ENCODE measurements at places on chromosomes 3 and 15.

DNA sequence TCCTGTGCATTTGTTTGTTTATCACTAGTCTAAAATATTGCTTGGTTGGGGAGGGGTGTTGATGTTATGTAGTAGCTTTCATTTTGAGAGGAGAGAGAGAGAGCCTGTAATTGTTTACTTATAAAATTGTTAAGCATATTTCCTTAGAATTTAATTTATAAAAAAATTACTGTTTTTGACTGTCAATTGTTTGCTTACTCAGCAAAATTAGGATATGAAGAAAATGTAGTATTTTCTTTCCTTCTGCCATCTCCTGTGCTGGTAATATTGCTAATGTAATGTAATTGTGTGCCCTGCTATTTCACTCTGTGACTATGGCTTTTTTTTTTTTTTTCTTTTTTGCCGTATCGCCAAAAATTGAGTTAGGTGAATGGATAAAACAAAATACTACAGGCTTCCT is 3.5 kb downstream of the U2SURP start:
- no peak for DNase-seq

- no peak for DNase-seq
These were observed 60.8 kb upstream of the GOLIM4 start for GRCh38 chr3:168156479-168156878.

GRCh38 chr3:129425213-129425612 is 3.2 kb downstream of the EFCAB12 start:
- DNase-seq, result no peak

- no peak for DNase-seq
These were observed 141.3 kb upstream of the PDZRN3 start for GRCh38 chr3:73765878-73766545.

GRCh38 chr15:41950127-41950483 is 22.3 kb downstream of the EHD4 start:
- DNase-seq, result no peak

GRCh38 chr15:28116521-28117431 is 17.7 kb upstream of the OCA2 start:
- DNase-seq, result no peak

- DNase-seq, result no peak
These were observed 238.0 kb downstream of the PLCL2 start for GRCh38 chr3:17122758-17123157.

- no peak for DNase-seq
These were observed 24.3 kb downstream of the CD200R1L start for GRCh38 chr3:112822064-112823055.

- no peak for DNase-seq
These were observed 254.1 kb upstream of the ZNF717 start for GRCh38 chr3:76039431-76039830.

GRCh38 chr15:95875121-95875643 is 455.3 kb upstream of the NR2F2 start:
- no peak for DNase-seq

DNA sequence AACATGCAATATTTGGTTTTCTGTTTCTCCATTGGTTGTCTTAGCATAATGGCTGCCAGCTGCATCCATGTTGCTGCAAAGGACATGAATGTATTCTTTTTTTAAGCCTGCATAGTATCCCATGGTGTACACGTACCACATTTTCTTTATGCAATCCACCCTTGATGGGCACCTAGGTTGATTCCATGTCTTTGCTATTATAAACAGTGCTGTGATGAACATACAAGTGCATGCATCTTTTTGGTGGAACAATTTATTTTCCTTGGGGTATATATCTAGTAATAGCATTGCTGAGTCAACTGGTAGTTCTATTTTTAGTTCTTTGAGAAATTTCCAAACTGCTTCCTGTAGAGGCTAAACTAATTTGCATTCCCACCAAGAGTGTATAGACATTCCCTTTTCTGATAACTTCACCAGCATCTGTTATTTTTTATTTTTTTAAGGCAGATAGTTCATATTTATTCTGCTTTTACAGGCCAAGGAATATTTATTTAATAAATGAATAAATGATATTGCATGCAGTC is 62.4 kb upstream of the NPHP3 start:
- no peak for DNase-seq

DNA sequence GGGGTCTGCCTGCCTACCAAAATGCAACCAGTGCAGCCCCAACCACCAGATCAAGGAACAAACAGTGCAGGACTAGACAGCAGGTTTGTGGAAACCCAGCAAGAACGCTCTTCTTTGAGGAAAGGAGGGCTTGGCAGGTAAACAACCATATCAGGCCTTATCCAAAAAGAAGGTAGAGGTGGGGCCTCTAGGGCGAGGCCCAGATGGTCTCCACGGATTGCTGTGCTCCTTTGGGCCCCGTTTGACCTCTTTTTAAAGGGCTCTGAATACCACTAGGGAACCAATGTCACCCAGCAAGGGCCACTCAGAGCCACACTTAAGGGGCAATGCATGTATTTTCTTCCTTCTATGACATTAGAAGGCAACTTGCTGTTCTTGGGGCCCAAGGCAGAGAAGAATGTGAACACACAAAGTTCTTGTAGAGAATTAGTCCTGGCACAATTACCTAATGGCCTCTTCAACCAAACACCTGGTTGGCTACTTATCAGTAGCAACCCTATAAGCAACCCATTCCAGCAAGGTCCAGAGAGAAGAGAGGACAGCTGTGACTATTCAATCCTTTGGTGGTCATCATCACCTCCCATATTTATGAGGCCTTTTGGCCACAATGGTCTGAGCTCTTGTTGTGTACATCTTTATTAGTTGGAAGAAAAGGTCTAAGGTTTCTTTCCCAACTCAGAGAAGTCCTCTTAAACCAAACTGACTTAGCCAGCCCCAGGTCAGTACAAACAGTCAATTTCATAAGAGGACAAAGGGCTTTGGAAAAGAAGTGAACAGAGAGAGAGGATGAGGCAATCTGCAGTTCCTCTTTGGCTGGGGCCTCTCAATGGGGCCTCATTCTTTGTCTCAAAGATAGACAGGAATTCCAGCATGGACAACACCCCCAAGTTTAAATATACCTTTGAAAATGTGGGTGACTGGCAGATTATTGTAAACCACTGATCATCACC is 36.0 kb downstream of the FOXP1 start:
- no peak for DNase-seq

GRCh38 chr15:42118650-42119445 is 24.5 kb upstream of the PLA2G4D start:
- no peak for DNase-seq

GRCh38 chr3:62246985-62247384 is 126.4 kb downstream of the FEZF2 start:
- DNase-seq, result no peak

- DNase-seq, result no peak
These were observed 113.1 kb downstream of the ZNF621 start for GRCh38 chr3:40637906-40638305.

- no peak for DNase-seq
These were observed 76.1 kb downstream of the FRMD4B start for GRCh38 chr3:69309814-69310213.

DNA sequence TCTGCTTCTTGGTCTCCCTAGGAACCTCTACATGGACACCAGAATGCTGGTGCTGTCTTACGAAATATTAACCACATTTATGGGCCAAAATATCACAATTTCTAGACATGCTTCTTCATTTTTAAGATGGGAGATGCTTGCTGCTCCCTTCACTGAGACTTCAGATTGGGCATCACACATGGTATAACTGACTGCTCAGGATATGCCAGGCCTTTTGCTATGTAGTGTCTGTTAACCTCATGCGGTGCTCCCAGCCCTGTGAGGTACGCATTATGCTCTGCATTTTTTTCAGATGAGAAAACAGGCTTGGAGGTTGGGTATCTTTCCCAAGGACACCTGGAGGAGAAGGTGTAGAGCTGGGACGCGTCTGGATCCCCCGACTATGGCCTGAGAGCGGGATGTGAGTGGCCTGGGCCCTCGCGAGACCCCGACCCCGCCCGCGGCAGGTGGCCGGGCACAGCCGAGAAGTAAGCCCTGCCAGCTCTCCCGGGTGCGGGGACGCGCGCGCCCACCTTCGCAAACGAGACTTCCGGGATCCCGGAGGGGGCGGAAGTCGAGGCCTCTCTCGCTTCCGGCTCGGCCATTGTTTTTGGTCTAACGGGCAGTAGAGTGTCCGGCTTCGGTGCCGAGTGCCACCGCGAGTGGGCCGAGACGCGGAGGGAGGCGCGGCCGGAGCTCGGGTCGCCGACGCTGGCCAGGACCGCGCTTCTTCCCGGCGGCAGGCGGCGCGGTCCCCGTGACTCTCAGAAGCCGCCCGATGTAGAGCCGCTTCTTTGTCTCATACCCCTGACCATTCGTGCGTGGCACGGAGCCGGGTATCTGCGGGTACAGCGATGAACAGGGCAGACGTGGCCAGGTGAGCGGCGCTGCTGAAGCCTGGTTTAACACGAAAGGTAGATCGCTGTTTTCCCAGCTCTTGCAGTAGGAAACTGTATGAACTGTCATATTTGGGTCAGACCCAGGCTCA is at the start of gene ZKSCAN7:
Gene ZKSCAN7 (plus strand): TSS at position 568 of the 967 bp plus-strand sequence. CDS start 1,855 bp downstream, outside the sequence.
- peak; percentile 18 for DNase-seq

DNA sequence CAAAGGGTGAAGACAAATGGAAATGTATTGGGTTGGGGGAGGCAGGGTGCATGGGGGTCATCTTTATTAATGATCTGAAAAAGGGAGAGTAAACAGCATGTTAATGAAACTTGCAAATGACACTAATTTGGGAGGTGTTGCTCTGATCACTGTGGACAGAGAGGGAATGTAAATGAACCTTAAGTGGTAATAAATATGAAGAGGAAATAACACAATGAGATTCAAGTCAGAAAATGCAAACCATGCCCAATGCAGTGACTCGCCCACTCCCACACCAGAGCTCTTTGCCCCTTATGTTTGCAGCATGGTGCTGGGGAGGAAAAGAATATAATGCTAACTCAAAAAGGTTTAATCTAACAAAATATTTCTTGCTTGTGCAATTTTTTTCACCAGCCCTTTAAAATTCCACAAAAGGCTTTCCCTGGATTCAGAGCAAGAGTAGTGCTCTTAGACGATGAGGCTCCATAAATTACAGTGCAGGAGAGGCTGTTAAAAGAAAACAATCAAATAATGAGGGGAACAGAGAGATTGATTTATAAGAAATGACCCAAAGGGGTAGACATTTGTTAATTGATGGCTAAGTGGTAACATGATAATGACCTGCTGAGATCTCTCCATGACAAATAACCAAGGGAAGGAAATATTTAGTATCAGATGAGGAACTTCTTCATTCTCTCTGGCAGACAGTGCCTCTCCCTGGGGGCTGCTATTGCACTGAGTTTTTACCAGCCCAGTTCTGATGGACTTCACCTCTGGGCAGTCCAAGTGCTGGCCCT is 210.0 kb upstream of the PPP2R3A start:
- no peak for DNase-seq

DNA sequence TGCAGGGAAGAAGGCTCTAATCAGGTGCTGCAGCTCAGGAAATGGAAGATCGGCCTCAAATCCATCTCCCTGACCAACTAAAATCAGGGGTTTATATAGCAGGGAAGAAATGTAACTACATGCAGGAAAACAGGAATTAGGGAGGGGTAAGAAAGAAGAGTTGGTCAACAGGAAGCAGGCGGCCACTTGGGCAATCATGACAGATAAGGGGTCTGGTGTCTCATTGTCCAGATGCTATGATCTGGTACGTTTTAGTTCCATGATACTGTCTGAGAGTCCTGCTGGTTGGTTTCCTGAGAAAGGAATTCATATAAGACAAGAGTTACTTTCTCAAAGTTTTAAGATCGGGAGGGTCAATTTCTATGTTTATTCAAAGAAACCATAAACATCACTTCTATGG is 24.2 kb downstream of the KATNBL1 start:
- no peak for DNase-seq

- no peak for DNase-seq
These were observed 1225.1 kb downstream of the OTOL1 start for GRCh38 chr3:162721736-162722135.

DNA sequence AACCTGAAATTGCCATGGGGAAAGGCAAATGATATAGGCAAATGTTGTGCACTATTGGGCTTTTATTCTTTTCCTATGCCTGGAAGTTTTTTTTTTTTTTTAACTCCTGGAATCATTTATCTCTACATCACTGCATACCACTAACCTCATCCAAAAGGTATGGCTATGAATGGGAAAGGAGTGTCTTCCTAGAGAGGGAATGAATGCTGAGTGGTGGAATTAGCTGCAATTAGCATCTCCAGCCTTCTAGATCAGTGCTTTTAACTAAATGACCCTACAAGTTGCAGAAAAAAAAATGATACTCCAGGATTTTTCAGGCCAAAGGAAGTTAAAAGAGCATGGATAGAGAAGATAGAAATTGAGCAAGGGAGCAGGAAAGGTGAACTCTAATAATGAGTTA is 429.8 kb upstream of the PDZRN3 start:
- no peak for DNase-seq

GRCh38 chr15:41241221-41241964 is 10.3 kb downstream of the CHP1 start:
- no peak for DNase-seq

GRCh38 chr15:80747317-80748053 is 31.7 kb upstream of the CEMIP start:
- DNase-seq, result no peak

DNA sequence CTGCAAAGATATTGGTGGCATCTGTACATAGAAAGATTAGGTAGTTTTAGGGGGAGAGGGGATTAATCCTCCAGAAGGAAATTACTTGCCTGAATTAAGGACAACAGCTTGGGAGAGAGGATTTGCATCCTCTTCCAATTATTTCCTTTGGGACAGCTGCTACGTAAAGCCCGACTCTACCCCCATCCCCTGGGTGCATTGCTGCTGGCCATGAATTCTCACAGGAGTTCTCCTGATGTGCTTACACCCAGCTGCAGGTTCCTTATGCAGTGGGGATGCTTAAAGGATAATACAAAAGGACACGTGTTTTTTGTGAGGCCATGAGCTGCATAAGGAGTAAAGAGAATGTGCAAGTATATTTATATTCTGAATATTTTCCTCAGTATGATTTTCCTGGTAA is 132.3 kb downstream of the VPS8 start:
- no peak for DNase-seq

GRCh38 chr3:191148131-191148530 is 50.9 kb upstream of the OSTN start:
- DNase-seq, result no peak

GRCh38 chr15:76168237-76168984 is 108.6 kb downstream of the TMEM266 start:
- no peak for DNase-seq

DNA sequence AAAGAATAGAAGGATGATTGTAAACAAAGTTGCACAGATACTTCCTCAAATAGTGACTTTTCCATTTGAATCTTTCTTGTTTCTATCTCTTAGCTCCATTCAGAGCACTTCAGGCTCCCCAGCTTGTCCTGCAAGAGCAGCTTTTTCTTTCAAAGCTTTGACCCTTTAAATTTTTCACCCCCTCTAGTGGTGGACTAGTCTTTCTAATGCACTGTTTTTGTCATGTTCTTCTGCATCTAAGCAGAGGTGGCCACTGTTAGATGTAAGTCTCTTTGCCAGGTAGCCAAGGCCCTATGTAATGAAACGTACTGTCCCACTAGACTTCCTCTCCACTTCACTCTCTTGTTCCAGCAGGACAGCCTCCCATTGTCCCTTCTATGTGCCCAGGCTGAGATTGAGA is 74.0 kb upstream of the MANF start:
- DNase-seq, result no peak

- DNase-seq, result no peak
These were observed 55.4 kb upstream of the LRRFIP2 start for GRCh38 chr3:37229740-37230139.

GRCh38 chr3:186466391-186466974 is 77.7 kb downstream of the CRYGS start:
- no peak for DNase-seq

Data from stimulated activated CD8-positive, alpha-beta memory T cell treated with anti-CD3 and anti-CD28 coated beads, Interleukin-15, amount 100 ng/mL, for 24 hours (primary cell).